ENCODE measurements at places on chromosomes 13 and 19.

- DNase-seq, result no peak
These were observed 339.5 kb downstream of the DCT start for GRCh38 chr13:94140027-94140426.

DNA sequence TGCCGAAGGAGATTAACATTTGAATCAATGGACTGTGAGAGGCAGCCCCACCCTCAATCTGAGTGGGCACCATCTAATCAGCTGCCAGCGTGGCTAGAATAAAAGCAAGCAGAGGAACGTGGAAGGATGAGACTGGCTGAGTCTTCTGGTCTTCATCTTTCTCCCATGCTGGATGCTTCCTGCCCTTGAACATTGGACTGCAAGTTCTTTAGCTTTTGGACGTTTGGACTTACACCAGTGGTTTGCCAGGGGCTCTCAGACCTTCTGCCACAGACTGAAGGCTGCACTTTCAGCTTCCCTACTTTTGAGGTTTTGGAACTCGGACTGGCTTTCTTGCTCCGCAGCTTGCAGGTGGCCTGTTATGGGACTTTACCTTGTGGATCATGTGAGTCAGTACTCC, 14.7 kb downstream of the NHLRC3 start:
- no peak for DNase-seq

GRCh38 chr19:46721269-46722003, 4.5 kb upstream of the PRKD2 start:
- DNase-seq, result no peak

GRCh38 chr19:51194527-51195315, 30.2 kb upstream of the CD33 start:
- no peak for DNase-seq

DNA sequence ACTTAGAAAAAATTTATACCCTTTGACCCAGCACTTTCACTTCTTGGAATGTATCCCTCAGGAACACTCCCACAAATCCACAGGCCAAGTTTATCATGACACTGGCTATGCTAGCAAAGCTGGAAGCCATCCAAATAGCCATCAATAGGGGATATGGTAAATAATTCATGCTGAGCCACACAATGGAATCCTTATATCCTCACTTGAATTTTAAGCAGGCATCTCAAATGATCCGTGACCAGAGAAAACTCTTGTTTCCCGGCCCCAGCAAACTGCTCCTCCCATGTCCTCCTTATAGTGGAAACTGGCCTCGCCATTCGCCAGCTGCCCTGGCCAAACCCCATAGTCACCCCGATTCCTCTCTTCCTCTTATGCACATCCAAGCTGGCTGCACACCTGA, 37.6 kb downstream of the GRIK5 start:
- no peak for DNase-seq

DNA sequence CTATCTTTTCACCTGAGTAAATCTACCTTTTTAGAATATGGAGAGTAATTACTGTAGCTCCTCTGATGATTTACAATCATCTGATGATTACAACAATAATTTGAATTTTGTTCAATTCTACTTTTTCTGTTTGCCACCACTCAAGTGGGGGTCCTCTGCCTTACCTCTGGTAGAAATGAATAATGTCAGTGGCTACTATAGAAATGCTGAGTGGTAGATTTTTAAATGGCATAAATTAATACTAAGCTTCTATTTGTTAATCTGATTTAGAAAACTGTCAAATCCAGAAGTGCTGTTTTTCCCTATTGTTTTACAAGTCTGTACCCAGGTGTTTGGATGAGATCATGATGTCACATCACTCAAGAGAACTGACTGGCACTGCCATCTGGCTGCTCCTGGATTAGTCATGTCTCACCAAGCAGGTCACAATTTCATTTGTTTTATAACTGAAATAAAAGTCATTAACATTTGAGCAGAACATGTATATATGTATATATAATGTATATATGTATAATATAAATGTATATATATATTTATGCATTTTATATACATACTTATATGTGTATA, 494.8 kb downstream of the TBC1D4 start:
- DNase-seq, result no peak

- DNase-seq, result no peak
These were observed 45.6 kb upstream of the WDFY2 start for GRCh38 chr13:51538591-51539179.

All from type B pancreatic cell (in vitro differentiated cells).